Thyroid gland (tissue), 4 donors: ENCODE measurements at places on chromosomes 13 and 19. TPM values are rescaled to one million over a fixed set of nuclear protein-coding genes. Genes with fewer than 3 reads are reported as not detected.

The ZNF329 gene
- total RNA-seq, result 20.6 TPM

The PRSS57 gene
- total RNA-seq, result not detected

The ZNF554 gene
- total RNA-seq, result 9.2 TPM

The DACH1 gene
- 0.49 TPM for total RNA-seq

The CYP2A7 gene
- total RNA-seq, result not detected

The OR7A5 gene
- total RNA-seq, result not detected

The LGALS7 gene
- total RNA-seq, result not detected

The DNAAF3 gene
- total RNA-seq, result 9.1 TPM

The PTH2 gene
- not detected for total RNA-seq

The ZNF470 gene
- 7.1 TPM for total RNA-seq

- DNase-seq, result no peak
Observed at GRCh38 chr13:73107481-73107880, 48.7 kb downstream of the KLF5 start.

DNA sequence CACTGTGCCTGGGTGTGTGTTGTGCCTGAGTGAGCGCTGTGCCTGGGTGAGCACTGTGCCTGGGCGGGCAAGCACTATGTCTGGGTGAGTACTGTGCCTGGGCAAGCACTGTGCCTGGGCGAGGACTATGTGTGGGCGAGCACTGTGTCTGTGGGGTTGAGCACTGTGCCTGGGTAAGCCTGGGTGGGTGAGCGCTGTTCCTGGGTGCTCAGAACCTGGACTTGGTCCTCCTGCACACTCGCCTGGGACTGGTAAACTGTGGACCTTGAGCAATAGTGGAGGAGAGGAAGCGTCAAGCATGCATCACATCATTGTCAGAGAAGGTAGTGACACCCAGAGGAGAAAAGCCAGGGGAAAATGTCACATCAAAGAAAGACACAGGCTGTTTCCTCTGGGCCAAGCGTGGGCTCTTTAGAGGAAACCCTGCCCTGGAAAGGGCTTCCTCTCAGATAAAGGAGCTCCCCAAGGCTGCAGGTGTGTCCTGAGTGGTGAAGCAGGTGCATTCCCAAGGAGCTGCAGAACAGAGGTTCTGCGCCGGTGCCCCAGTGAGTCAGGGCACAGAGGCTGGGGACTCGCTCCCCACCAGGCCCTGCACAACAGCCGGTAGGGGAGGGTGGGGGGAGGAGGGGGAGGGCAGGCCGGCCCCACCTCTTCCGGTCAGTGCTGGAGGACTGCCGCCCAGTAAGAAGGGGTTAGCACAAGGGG, 141.2 kb downstream of the TEX29 start:
- DNase-seq, result no peak

GRCh38 chr19:49165111-49165750, 7.6 kb downstream of the TRPM4 start:
- DNase-seq, result peak; percentile 65

DNA sequence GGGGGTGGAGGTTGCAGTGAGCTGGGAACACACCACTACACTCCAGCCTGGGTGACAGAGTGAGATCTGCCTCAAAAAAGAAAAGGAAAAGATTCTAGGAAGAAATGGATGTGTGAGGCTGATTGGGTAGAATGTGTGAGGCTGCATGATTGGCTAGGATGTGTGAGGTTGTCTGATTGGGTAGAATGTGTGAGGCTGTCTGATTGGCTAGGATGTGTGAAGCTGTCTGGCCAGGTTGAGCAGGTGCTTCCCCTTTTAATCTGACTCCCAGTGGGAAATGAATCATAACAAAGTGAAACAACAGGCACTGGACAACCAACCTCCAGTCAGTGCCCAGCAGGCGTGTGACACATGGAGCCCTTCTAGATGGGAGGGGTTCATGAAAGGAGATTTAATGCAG, 14.7 kb downstream of the C13orf46 start:
- peak; percentile 40 for DNase-seq

GRCh38 chr19:17079710-17080439, 4.3 kb downstream of the MYO9B start:
- DNase-seq, result peak; percentile 69

GRCh38 chr13:33764716-33765115, 53.2 kb upstream of the RFC3 start:
- peak; percentile 13 for DNase-seq

DNA sequence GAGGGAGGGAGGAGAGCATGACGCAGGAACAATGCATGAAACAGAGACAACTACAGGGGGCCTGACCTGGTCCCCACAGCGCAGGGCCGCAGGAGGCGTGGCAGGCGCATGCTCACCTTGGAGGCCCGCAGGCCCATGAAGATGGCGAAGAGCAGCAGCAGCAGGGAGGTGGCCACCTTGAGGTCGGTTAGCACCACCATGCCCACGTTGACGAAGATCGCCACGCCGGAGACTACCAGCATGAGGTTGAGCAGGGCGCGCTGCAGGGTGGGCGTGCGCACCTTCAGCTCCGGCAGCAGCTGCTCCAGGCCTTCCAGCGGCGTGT, 17.0 kb downstream of the EMP3 start:
- no peak for DNase-seq

DNA sequence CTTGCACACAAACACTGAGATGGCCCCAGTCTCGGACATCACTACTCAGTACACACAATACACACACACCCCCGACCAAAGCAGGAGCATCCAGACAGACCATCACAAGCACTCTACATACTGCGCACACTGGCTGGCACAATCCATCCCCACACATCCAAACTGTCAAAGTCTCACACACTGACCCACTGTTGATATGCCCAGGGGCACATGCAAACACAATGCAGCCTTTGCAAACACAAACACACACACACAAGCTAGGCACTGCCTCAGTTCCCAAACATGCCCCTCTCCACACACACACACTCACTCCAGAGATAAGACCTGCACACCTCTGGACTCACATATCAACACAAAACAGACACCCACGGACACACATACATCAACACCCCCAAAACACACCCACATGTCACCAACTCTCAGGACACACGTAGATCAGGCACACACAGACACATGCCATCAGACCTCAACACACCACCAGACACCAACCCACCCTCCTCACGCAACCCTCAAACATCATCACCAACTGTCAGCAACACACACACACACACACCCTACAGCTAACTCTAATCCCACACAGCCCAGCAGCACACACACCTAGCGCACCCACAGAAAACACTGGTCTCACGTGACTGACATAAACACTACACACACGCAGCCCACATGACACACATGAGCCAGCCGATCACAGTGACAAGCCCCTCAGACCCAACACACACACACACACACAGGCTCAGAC, 1.9 kb downstream of the BBC3 start:
- no peak for DNase-seq

- no peak for DNase-seq
Observed at GRCh38 chr13:44605721-44606120, 29.6 kb upstream of the TSC22D1 start.

DNA sequence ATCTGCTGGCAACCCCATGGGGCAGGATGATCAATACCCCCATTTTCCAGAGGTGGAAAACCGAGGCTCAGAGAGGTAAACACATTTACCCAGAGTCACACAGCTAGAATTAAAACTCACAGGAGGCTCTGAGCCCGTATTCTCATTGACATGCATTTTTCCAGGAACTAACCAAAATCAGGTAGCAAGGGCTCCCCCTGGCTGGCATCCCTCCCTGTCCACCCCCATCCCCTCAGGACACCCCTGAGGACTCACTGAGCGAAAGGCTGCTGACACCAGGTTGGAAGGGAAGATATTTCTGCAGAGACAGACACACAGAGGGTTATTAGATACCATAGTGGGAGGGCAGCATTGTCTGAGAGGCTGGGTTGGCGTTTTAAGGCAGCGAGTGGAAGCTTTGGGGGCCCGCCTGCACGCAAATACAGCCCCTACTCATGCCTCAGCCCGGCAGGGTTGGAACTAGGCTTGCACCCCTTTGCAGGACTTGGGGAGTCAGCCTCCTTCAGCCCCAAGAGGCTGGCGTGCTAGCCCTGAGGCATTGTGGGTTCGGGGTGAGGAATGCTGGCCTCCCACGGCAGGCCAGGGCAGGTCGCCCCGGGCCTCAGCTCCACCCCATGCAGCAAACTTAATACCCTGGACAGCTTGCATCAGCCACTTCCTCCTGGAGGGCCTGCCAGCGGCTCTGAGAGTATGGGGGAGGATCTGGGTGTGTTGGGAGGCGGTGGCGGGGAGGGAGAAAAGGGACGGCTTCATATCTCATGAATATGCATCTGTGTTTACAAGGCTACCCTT, 3.9 kb downstream of the SLC1A5 start:
- peak; percentile 18 for DNase-seq

DNA sequence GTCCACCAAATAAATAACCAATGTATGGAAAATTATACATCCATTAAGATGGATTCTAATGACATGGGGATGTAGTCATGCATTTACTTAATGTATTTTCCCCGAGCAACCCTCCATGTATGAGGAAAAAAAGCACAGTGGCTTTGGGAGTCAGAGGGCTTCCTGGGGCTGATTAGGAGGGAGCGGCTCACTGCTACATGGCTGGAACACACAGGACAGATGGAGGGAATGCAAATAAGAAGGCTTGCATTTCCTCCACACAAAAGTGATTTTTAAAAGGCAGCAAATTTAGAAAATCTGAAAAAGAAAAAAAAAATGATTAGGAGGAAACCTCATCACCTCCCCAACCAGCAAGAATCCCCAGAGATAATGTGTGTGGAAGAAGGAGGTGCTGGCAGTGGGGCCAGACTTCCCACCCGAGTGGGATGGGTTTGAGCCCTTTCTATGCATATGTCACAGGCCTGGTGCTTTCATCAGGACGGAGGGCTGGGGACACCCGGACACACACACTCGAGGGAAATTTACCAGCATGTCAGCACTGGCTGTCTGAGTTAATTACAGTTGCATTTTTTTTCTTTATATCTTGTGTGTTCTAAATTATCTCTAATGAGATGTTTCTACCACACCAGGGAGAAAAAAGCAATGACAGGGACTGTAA, 118.9 kb downstream of the USP12 start:
- no peak for DNase-seq

DNA sequence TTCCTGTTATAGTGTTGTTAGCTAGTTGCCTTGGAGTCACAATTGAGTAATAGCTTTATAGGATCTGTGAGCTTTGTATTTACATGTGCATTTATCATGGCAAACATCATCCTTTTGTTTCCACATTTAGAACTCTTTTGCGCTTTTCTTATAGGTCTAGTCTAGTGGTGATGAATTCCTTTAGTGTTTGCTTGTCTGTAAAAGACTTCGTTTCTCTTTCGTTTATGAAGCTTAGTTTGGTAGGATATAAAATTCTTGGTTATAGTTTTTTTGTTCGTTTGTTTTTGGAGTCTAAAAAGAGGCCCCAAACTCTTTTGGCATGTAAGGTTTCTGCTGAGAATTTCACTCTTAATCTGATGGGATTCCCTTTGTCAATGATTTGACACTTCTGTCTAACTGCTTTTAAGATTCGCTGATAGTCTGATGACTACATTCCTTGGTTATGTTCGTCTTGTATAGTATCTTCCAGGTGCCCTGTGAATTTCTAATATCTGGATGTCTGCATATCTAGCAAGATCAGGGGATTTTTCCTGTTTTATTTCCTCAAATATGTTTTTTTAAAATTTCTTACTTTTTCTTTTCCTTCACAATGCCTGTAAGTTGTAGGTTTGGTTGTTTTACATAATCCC, 20.2 kb downstream of the DNAJC3 start:
- no peak for DNase-seq

DNA sequence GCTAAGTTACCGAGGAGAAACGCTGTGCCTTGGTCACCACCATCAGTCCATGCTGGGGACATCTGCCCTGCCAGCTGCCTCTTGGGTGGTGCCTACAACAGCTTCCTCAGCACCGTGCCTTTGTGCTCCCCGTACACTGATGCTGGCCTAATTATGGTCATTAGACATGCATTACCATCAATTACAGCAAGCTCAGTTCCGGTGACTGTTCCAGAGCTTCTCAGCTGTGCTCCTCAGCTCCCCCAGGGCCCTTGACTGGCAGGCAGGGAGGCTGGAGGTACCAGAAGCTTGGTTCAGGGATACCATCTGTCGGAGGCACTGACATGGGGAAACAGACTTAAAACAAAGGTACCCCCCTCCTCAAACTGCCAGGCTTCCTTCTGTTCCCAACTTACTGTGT, 40.2 kb downstream of the CILP2 start:
- DNase-seq, result no peak

DNA sequence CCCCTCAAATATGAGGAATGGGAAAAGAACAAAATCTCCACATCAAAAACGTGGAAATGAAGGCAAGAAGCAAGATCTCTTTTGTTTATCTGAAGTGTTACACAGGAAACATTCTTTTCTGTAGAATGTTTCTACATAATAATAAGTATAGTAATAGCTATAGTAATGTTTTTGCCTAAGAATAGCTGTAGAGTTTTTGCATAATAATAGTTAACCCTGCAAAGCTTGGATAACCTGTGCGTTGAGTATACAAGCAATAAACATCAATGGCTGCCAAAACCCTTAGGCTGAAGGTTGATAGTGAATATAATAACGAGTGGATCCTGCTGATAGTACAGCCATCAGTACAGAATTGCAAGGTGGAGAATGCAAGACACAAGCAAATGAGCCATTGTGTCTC, 11.1 kb upstream of the LILRA5 start:
- no peak for DNase-seq

DNA sequence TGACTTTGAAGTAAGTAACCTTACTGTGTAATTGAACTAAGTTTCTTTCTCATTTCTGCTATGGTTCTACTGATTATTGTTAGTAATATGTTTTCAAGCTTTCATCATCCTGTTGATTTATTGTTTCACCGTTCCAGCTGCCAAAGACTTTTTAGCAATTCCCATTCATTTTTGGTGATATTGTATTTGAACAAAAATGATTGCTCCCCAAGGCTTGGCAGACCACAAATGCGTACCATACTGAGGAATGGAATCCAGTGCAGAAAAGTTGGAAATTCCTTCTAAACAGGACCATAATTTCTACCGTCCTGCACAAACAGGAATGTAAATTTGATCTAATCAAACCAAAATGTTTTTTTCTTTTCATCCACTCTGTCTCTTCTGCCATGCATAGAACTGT, 10.7 kb downstream of the EPSTI1 start:
- DNase-seq, result no peak

DNA sequence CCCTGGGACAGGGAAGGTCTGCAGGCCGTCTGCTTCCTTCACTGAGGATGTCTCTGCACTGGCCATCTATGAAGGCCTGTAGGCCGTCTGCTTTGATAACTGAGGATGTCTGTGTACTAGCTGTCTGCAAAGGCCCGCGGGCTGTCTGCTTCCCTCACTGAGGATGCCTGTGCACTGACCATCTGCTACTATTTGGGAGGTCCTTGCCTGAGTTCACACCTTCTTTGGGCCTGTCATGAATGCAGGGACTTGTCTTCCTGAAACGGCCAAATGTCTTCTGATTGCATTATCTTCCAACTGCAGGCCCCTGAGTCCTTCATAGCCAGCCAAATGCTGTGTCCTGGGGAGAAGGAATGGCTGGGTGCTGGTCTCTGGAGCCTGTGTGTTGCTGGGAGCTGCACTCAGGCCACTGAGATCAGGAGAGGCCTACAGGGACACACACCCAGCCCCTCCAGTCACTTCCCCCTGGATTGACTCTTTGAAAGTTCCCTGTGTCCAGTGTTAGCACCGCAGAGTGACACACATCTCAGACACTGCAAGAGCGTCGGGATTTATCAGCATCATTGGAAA, 72.9 kb downstream of the TEX29 start:
- no peak for DNase-seq

GRCh38 chr13:59425211-59425741, 738.5 kb downstream of the DIAPH3 start:
- no peak for DNase-seq
